Stimulated activated CD8-positive, alpha-beta memory T cell treated with anti-CD3 and anti-CD28 coated beads, Interleukin-7, amount 100 ng/mL, for 1 hour (primary cell): ENCODE measurements at places on chromosomes 7 and 10.

- no peak for DNase-seq
Observed at GRCh38 chr7:7761974-7762779, 43.8 kb upstream of the RPA3 start.

- no peak for DNase-seq
Observed at GRCh38 chr10:122659126-122659525, 40.5 kb downstream of the C10orf120 start.

- no peak for DNase-seq
Observed at GRCh38 chr7:6273380-6273837, 985 bp upstream of the CYTH3 start.

DNA sequence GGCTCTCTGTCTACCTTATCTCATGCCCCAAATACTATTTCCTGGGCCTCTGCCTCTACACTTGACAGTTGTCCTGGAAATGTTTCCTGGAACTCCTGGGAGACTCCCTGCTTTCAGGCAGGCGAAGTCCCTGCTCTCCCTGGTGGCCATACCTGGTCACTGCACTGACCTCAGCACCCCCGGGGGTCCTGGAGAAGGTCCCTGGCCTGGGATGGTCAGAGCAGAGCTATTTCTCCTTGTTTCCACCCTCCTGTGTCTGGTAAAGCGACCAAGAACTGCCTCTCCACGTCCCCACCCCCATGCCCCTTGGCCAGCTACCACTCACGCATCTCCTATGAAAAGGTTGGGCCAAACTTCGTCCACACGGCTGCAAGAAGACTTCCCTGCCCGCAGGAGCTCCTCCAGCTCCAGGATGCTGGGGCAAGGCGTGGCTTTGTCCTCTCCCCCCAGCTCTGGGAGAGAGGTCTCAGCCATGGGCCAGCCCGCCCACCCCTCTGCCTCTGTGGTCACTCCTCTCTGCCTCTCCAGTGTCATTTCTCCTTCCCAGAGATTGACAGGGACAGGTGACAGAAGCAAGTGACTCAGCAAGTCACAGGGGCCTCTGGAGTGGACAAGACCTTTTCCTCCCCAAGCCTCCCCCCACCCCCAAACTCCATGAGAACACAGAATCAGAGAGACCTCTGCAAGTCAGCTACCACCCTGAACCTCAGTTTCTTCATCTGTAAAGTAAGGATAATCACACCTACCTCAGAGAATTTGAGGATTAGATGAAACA lies 2.6 kb upstream of the SAMD8 start:
- DNase-seq: no peak

GRCh38 chr7:5661942-5662341 lies 119.5 kb downstream of the RNF216 start:
- no peak for DNase-seq
